ENCODE measurements at places on chromosomes 4 and X. TPM values are rescaled to one million over a fixed set of nuclear protein-coding genes. Genes with fewer than 3 reads are reported as not detected.

DNA sequence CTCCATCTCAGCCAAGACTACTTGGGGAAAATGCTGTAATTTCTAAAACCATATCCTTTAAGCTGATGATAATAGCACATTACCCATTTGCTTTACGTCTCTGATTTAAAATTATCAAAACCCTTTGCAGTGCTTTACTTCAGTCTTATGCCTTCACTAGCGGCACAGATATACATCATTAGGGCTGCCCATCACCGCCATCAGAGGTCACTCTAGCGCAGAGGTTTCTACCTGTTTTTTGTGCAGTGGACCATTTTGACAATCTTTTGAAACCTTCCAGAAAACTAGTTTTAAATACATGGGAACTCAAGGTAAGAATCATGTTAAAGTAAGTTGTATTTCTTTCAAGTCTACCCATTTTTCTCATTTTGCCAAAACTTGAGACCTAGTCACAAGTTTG lies 592.5 kb downstream of the PPARGC1A start:
- no peaks in the 10 kb centered on the region for H3K4me1 ChIP-seq
- H3K36me3 ChIP-seq: no peaks in the 10 kb centered on the region
- H3K27me3 ChIP-seq: no peaks in the 10 kb centered on the region
- no peak for DNase-seq

DNA sequence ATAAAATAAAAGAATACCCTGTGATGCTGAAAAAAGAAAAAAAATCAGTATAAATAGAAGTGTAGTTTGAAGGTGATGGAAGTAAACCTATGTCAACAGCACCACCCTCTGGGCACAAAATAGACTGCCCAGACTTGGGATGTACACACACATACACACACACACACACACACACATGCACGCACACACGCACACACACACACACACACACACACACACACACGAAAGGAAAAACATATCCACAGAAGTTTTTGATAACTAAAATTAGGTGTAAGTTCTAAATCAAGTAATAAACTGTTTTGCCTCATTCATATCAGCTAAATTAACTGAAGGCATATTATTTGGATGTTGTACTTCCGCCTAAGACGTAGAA lies 40.5 kb downstream of the ANXA5 start:
- no peak overlapping the region for H3K27ac ChIP-seq
- no peaks in the 10 kb centered on the region for H3K27me3 ChIP-seq
- H3K4me3 ChIP-seq: no peak overlapping the region
- H3K4me1 ChIP-seq: no peaks in the 10 kb centered on the region
- H3K36me3 ChIP-seq: no peaks in the 10 kb centered on the region

DNA sequence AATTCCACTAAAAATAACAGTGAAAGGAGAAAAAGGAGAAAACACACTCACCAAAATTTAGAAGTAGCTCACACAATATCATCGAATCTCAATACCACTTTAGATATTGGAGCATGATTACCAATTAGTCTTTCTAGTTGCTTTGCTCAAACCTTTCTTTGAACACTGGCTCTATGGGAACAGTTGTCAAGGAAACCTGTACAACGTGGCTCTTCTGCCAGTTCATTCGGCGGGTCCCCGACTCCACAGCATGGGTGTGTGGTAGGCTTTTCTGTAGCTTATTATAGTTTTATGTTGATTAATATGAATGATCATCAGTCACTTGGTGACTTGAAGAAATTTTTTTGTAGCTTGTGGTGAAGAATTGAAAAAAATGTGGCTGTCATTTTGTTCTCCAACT lies 50.2 kb upstream of the TMEM150C start:
- no peaks in the 10 kb centered on the region for H3K4me1 ChIP-seq
- H3K27me3 ChIP-seq: no peaks in the 10 kb centered on the region
- H3K36me3 ChIP-seq: no peaks in the 10 kb centered on the region
- no peak overlapping the region for H3K4me3 ChIP-seq
- no peak for DNase-seq
- H3K27ac ChIP-seq: no peak overlapping the region

The HS6ST2 gene
- total RNA-seq: not detected

The LETM1 gene
- total RNA-seq: 65.2 TPM

The FAM53A gene
- 8.0 TPM for total RNA-seq

Measured in suprapubic skin (tissue), 4 donors.